ENCODE measurements at places on chromosomes 1 and 21. TPM values are rescaled to one million over a fixed set of nuclear protein-coding genes. Genes with fewer than 3 reads are reported as not detected.

The FHAD1 gene
- total RNA-seq = 4.6 TPM

The RPAP2 gene
- 19.1 TPM for total RNA-seq

The SOAT1 gene
- total RNA-seq = 78.0 TPM

The ADAM30 gene
- total RNA-seq = not detected

The MIER1 gene
- 41.1 TPM for total RNA-seq

The XCL2 gene
- not detected for total RNA-seq

The FCRL4 gene
- total RNA-seq = not detected

The KIAA1614 gene
- 3.8 TPM for total RNA-seq

The MFSD2A gene
- 1.8 TPM for total RNA-seq

The GJA5 gene
- not detected for total RNA-seq

The GJC2 gene
- 16.8 TPM for total RNA-seq

The FAM43B gene
- 0.09 TPM for total RNA-seq

The VCAM1 gene
- total RNA-seq = 0.05 TPM

The FALEC gene
- 0.55 TPM for total RNA-seq

The RNF115 gene
- total RNA-seq = 23.1 TPM

The CRNN gene
- not detected for total RNA-seq

The RAD54L gene
- total RNA-seq = 8.5 TPM

The SYT14 gene
- total RNA-seq = 11.8 TPM

The MCOLN3 gene
- 19.3 TPM for total RNA-seq

The SLC44A5 gene
- 3.7 TPM for total RNA-seq

The TTC24 gene
- not detected for total RNA-seq

The COL16A1 gene
- 26.2 TPM for total RNA-seq

The TMPRSS2 gene
- total RNA-seq = 0.05 TPM

The LCE6A gene
- total RNA-seq = not detected

The CZIB gene
- 51.1 TPM for total RNA-seq

The ACTL8 gene
- not detected for total RNA-seq

The RWDD3 gene
- 18.4 TPM for total RNA-seq

The GPR3 gene
- 0.50 TPM for total RNA-seq

The PRCC gene
- 51.5 TPM for total RNA-seq

The LCE1C gene
- total RNA-seq = not detected

The IL12RB2 gene
- not detected for total RNA-seq

The LENEP gene
- not detected for total RNA-seq

The GSTM4 gene
- 41.8 TPM for total RNA-seq

The TRIM58 gene
- total RNA-seq = not detected

The MROH9 gene
- not detected for total RNA-seq

The OPN3 gene
- total RNA-seq = 12.1 TPM

The KRTAP12-2 gene
- total RNA-seq = not detected

The C8A gene
- not detected for total RNA-seq

The LCE1A gene
- not detected for total RNA-seq

The OLFML3 gene
- 31.2 TPM for total RNA-seq

The ASAP3 gene
- total RNA-seq = 19.7 TPM

The NUP210L gene
- total RNA-seq = not detected

The RPE65 gene
- not detected for total RNA-seq

The POU2F1 gene
- 6.0 TPM for total RNA-seq

The RUNX1 gene
- total RNA-seq = 48.1 TPM

The INSRR gene
- not detected for total RNA-seq

All from A172 (cell line).